Spinal cord (tissue), 10 donors: ENCODE measurements at places on chromosomes 13 and 19. TPM values are rescaled to one million over a fixed set of nuclear protein-coding genes. Genes with fewer than 3 reads are reported as not detected.

REX1BD gene
- total RNA-seq, result 84.5 TPM

SLC10A2 gene
- not detected for total RNA-seq

PRR12 gene
- total RNA-seq, result 6.6 TPM

PLEKHG2 gene
- 14.2 TPM for total RNA-seq

S1PR4 gene
- total RNA-seq, result 0.88 TPM

F7 gene
- 2.0 TPM for total RNA-seq

ZNF66 gene
- 10.1 TPM for total RNA-seq

ZIM2 gene
- 6.6 TPM for total RNA-seq

MYDGF gene
- 47.7 TPM for total RNA-seq

RFX1 gene
- total RNA-seq, result 2.6 TPM

CEACAM4 gene
- total RNA-seq, result 1.1 TPM

SIAH3 gene
- 3.5 TPM for total RNA-seq

NBEA gene
- 39.1 TPM for total RNA-seq

SSC5D gene
- 3.5 TPM for total RNA-seq

FAM83E gene
- not detected for total RNA-seq

JOSD2 gene
- 9.3 TPM for total RNA-seq

ZNF99 gene
- 0.50 TPM for total RNA-seq

SERPINE3 gene
- not detected for total RNA-seq

HCST gene
- total RNA-seq, result 1.9 TPM

C19orf73 gene
- 0.40 TPM for total RNA-seq

SIGLEC5 gene
- 1.6 TPM for total RNA-seq
